ENCODE measurements at places on chromosomes 3 and 15. TPM values are rescaled to one million over a fixed set of nuclear protein-coding genes. Genes with fewer than 3 reads are reported as not detected.

The P3H2 gene
- 18.1 TPM for total RNA-seq

The NR2E3 gene
- not detected for total RNA-seq

The COL7A1 gene
- total RNA-seq: 2.0 TPM

The HIGD2B gene
- 0.11 TPM for total RNA-seq

The AP3B2 gene
- total RNA-seq: 0.74 TPM

The MUC13 gene
- not detected for total RNA-seq

The BCHE gene
- total RNA-seq: 68.8 TPM

The TICRR gene
- total RNA-seq: 3.7 TPM

The KLF13 gene
- 16.8 TPM for total RNA-seq

The TGM4 gene
- not detected for total RNA-seq

The UTS2B gene
- 0.75 TPM for total RNA-seq

The SOX14 gene
- not detected for total RNA-seq

The HGD gene
- total RNA-seq: not detected

The NUP210 gene
- 14.9 TPM for total RNA-seq

The CLRN1 gene
- total RNA-seq: not detected
